ENCODE measurements at places on chromosomes 2 and 18.

DNA sequence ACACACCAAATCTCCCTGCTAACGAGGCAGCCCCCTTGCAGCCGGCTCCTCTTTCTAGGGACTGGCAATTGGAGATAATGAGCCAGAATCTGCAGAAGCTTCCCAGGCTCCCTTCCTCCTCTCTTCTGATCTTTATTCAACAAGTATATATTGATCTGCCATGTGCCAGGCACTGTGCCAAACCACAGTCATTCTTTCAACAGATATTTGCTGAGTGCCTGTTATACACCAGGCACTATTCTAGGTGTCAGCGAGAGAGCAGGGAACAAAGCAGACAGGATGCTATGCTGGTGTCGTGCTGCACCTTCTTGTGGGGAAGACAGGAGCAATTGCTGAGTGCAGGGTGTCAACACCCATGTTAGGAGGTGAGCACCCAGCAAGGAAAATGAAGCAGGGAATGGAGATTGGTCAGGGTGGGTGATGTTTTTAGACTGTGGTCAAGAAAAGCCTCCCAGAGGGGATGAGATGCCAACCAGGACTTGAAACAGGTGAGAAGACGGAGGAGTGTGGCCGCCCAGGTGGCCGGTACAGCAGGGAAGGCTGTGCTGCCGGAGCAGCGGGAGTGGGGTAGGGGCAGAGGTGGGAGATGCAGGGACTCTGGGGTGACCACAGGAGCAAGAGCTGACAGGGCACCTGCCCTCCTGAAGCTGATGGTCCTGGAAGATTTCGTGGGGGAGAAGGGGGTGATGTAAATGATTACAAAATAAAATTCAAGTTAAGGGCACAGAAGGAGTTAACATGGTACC lies 307.6 kb upstream of the RAB12 start:
- no peak for DNase-seq

- no peak for DNase-seq
Measured at GRCh38 chr2:36389091-36389564, 33.5 kb downstream of the CRIM1 start.

GRCh38 chr2:85537600-85538506 lies 1.1 kb upstream of the MAT2A start:
- peak; percentile 67 for DNase-seq

DNA sequence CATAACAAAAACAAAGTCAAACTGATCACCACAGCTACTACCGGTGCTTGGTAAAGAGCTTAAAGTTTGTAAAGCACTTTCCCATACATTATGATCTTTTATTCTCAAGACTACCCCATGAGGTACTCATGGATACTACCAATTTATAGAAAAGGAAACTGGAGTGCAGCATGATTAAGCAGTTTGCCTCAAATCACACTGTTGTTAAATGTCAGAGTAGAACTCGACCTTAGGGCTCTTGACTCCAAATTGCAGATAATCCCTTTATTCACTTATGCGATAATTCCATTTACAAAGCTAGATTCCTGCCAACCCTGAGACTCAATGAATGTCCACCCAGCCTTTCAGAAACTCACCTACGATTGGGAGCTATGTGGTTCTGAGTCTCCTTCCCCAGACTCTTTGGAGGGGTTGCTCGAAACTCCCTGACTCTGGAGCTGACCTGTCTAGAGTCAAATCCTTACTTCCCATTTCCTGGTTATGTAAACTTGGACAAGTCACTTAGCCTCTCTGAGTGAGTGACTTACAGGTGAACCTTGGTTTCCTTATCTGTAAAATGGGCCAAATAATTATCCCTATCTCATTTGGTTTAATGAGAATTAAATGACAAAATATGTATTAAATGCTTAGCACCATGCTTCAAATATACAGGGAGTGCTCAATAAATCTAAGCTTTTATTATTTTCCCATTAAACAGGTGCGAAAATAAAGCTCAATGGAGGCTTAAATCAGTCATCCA lies 47.4 kb downstream of the PSD4 start:
- no peak for DNase-seq

GRCh38 chr2:40367032-40367431 lies 84.9 kb downstream of the SLC8A1 start:
- no peak for DNase-seq

DNA sequence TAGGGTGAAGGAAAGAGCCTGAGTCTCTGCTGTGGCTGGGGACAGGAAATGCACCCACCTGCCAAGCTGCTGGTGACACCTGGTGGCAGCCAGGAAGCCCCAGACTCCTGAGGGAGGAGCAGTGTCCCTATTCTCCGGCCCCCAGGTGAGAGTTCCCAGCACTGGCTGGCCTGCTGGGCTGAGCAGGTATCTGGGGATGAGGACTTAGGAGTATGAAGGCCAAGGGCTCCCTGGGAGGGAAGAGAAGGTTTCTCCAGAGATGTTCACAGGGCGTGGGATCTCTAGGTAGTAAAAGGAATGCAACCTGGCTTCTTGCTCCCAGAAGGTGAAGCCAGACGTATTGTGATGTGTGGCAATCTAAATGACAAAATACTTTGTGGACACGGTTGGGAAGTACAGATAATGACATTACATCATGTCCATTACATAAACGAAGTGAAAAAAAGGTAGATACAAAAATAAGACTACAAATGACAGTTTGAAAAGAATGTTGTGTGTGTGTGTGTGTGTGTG lies 75.8 kb upstream of the SLC1A4 start:
- peak; percentile 81 for DNase-seq

GRCh38 chr2:150909613-150910012 lies 352.1 kb downstream of the RBM43 start:
- no peak for DNase-seq

GRCh38 chr18:79805926-79806487 lies 8.3 kb downstream of the KCNG2 start:
- no peak for DNase-seq
